Effector CD4-positive, alpha-beta T cell (primary cell): ENCODE measurements at places on chromosomes 11 and 22.

DNA sequence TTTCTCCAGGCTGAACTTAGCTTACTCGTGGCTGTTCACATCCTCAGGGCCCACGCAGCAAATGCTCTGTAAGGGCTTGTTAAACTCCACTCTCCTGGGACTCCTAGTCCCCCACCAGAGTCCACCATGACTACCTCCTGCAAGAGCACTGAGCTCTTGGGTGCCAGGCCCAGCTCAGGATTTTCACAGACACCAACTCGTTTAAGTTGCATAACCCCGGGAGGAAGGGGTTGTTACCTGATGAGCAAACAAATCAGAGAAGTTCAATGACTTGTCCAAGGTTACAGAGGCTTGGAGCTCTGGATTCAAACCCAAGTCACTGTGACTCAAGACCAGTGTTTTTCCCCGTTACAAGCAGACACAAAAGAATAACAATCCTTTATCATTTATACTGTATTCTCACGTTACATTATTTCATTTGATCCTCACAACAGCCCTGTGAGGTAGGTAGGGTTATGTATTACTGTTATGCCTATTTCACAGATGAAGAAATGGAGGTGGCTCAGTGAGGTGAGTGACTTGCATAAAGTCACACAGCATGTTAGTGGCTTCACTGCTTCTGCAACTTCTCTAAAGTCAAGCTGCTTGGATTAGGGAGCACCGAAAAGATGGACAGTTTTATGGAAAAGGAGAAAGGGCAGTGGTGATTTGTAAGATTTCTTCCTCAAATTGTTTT is 17.4 kb downstream of the KCTD21 start:
- DNase-seq = no peak

DNA sequence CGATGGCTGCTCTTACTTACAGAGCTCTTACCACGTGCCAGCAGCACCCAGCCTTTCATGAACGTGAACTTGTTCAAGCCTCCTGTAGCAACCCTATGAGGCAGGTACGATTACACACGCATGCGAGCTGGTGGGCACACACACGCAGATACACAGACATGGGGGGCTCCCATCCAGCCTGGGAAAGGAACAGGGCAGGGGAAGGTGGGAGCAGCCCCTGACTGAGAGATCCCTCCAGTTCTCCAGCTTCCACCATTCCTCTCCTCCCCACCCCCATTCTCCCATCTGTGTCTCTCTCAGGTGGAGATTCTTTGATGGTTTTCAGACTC is 37.6 kb upstream of the WNT11 start:
- DNase-seq = no peak

DNA sequence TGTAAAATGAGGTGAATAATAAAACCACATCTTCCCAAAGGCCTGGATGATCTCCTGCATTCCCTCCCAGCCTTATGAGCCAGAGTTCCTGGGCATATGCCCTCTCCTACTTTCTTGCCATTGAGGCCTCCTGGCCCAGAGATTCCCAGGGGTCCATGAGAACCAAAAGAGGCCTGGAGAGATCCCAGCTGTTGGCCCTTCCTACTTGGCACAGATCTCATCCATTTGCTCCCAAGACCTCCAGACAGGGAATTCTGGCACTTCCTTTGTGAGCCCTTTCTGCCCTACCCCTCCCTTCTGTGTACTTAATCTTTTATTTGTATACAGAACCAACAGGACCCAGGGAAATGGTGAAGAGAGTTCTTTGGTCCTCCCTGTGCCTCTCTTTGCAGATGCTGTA is 21.4 kb downstream of the POU2F3 start:
- no peak for DNase-seq

GRCh38 chr11:73145986-73146575 is 4.0 kb upstream of the FCHSD2 start:
- DNase-seq = no peak

GRCh38 chr11:36360826-36361415 is 64.8 kb downstream of the PRR5L start:
- DNase-seq = no peak

DNA sequence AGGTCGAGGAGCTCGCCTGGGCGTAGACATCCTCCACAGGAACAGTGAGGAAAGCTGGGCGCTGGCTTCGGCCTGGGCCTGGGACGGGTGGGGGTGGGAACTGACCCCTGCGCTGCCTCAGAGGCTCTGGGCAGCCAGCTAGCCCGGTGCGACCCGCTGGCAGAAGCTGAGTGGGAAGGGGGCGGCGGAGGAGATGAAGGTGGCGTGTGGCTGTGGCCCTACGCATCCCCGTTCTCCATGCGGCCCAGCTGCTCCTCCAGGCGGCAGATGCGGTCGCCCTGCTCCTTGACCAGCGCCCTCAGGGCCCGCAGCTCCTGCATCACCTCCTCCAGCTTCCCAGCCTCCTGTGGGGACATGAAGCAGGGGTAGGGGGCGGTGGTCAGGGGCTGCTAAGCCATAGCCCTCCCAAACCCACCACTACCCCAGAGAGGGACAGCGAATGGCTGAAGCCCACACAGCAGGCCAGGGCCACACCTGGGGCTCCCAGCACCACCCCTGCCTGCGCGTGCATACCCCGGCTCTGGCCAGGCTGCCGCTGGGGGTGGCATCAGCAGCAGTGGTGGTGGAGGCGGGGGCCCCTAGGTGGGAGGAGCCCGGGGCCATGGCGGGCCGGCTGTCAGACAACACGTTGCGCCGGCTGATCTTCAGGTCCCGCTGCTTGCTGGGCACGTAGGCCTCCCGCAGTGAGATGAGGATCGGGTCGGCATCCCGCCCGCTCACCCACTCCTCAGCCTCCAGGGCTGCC is 848 bp upstream of the PTPRCAP start:
- DNase-seq = peak; percentile 71

DNA sequence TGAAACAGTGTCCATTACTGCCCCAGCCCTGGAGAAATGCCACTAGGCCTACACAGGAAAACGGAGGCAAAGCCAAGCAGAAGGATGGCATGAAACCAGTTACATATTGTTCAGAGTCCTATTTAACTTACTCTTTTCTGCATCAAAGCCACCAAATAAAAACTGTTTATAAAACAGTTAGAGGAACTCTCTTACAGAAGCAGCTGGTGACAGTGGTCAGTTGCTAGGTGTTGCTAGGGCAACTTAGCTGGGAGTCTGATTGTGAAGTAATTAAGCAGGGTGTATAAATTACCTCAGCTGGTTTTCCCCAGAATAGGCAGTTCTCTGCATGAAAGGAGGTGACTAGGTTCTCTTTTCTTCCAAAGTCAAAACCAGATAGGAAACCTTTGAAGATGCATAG is 115.6 kb upstream of the ZBED5 start:
- no peak for DNase-seq
